ENCODE measurements at places on chromosomes 11 and 22. TPM values are rescaled to one million over a fixed set of nuclear protein-coding genes. Genes with fewer than 3 reads are reported as not detected.
A peak's percentile ranks its signal among the peaks of the same experiment; 100 is the strongest.

Gene GSTT2B
- 13.8 TPM for total RNA-seq

Gene SYT13
- total RNA-seq: under 0.01 TPM

Gene TNNI2
- not detected for total RNA-seq

GRCh38 chr22:34294476-34294875, 374.2 kb upstream of the LARGE1 start:
- no peak overlapping the region for H3K4me3 ChIP-seq
- no peak overlapping the region for H3K27ac ChIP-seq
- no peaks in the 10 kb centered on the region for H3K27me3 ChIP-seq
- DNase-seq: no peak
- no peaks in the 10 kb centered on the region for H3K4me1 ChIP-seq

GRCh38 chr11:60348116-60348515, 21.1 kb downstream of the MS4A6E start:
- H3K4me1 ChIP-seq: no peaks in the 10 kb centered on the region
- no peak overlapping the region for H3K4me3 ChIP-seq
- H3K36me3 ChIP-seq: no peaks in the 10 kb centered on the region
- no peaks in the 10 kb centered on the region for H3K27me3 ChIP-seq
- no peak overlapping the region for H3K27ac ChIP-seq

- H3K4me1 ChIP-seq: peaks cover 38% of the 10 kb centered on the region
- no peaks in the 10 kb centered on the region for H3K27me3 ChIP-seq
- peak overlapping the region; percentile 86 for H3K27ac ChIP-seq
These were observed 741 bp upstream of the NAV2 start for GRCh38 chr11:19711911-19712280.

GRCh38 chr11:6794639-6795038, 4.8 kb downstream of the OR6A2 start:
- H3K27ac ChIP-seq: no peak overlapping the region
- H3K27me3 ChIP-seq: no peaks in the 10 kb centered on the region
- H3K36me3 ChIP-seq: no peaks in the 10 kb centered on the region
- no peak overlapping the region for H3K4me3 ChIP-seq
- no peak for DNase-seq

- H3K27ac ChIP-seq: no peak overlapping the region
- H3K4me3 ChIP-seq: no peak overlapping the region
- no peak for DNase-seq
- peaks cover 9% of the 10 kb centered on the region for H3K4me1 ChIP-seq
- H3K36me3 ChIP-seq: no peaks in the 10 kb centered on the region
These were observed 13.4 kb upstream of the KCNJ11 start for GRCh38 chr11:17401841-17402240.

GRCh38 chr11:126654886-126655806, 299.7 kb downstream of the ST3GAL4 start:
- no peak overlapping the region for H3K27ac ChIP-seq
- H3K4me3 ChIP-seq: peak overlapping the region; percentile 29
- no peaks in the 10 kb centered on the region for H3K36me3 ChIP-seq
- H3K4me1 ChIP-seq: peaks cover 14% of the 10 kb centered on the region
- no peaks in the 10 kb centered on the region for H3K27me3 ChIP-seq
- DNase-seq: peak; percentile 65

DNA sequence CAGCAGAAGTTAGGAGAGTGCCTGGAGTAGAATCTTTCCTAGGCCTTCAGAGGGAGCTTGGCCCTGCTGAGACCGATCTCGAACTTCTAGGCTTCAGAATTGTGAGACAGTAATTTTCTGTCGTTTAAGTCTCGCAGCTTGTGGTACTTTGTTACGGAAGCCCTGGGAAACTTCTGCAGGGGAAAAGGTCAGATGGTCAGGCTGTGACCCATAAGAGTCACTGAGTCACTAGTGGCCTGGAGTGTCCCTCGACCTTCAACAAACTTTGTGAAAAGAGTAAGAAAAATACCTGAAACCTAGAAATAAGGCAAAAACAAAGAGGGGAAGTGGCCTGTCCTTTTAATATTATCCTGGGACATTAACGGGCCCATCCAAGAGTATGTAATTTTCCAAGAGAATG, 34.6 kb downstream of the CSNK2A3 start:
- no peaks in the 10 kb centered on the region for H3K36me3 ChIP-seq
- no peak overlapping the region for H3K4me3 ChIP-seq
- H3K27ac ChIP-seq: no peak overlapping the region

DNA sequence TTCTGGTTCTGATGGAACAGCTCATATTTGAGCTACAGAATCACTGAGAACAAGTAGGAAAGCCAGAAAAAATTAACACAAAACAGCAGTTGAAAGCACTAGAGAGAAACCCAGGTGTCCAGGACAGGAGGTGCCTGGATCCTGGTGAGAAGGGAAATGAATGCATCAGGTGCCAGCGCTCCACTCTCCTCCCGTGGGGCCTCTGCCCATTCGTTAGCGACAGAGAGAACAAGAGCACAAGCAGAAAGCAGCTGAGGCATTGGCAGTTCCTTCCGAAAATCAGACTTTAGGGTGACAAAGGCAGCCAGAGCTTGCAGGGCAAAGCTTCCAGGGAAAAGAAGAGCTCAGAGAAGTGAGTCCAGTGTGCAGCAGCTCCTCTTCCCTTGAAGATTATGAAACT, 20.0 kb upstream of the KRTAP5-7 start:
- no peak for DNase-seq
- H3K27ac ChIP-seq: no peak overlapping the region
- no peaks in the 10 kb centered on the region for H3K36me3 ChIP-seq
- H3K27me3 ChIP-seq: no peaks in the 10 kb centered on the region
- H3K4me3 ChIP-seq: no peak overlapping the region

DNA sequence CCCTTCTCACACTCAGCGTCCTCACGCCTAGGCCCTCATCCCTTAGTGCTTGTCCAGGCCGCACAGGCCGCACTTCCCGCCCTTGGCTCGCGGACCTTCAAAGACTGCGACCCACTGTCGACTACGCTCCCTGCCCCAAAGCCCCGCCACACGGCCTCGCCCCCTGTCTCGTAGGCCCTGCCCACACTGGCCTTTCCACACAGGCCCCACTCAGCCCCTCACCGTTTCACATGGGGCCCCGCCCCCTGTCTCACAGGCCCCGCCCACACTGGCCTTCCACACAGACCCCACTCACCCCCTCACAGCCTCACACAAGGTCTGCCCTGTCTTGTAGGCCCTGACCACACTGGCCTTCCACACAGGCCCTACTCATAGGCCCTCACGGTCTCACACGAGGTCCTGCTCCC, 11.0 kb downstream of the NRXN2 start:
- H3K27me3 ChIP-seq: peaks cover 47% of the 10 kb centered on the region
- H3K36me3 ChIP-seq: no peaks in the 10 kb centered on the region
- peaks cover 3% of the 10 kb centered on the region for H3K4me1 ChIP-seq
- H3K4me3 ChIP-seq: no peak overlapping the region

All from osteoblast (primary cell).